ENCODE measurements at places on chromosomes 4 and X.

DNA sequence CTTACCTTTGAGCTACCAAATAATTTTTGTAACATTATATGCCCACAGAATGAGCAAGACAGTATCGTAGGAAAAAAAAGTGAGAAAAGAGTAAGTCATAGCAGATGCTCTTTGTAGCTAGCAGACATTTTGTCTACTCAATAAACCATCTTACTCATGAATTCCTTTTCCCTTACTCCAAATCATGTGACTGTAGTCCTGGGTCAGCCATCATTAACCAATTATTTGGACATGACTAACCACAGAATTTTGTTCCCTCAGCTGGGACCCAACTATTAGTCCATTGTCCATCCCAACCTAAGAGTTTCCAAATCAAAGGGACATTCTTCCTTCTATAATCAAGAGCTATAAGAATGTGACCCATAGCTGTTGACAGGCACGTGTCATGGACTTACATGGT is 11.4 kb downstream of the UBE2D3 start:
- DNase-seq = no peak

GRCh38 chr4:25818371-25818871 is 44.4 kb downstream of the SEL1L3 start:
- DNase-seq = no peak

GRCh38 chrX:44071847-44072551 is 98.8 kb upstream of the NDP start:
- DNase-seq = no peak

DNA sequence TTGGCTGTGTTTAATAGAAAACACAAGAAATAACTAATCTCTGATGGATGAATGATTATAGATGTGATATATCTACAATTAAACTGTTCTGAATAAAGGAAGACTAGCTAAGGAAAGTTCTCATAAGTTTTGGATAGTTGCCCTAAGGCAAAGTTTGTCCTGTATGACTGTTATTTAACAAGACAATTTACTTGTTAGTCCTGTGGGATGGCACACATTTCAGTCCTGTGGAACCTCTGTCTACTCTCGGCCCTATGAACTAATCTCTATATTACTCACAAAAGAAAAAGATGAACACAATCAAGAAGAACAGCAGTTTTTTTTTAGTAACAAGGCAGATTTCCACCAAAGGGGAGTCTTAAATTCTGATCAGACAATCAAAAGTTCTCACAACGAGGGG is 314.6 kb downstream of the CCSER1 start:
- no peak for DNase-seq

DNA sequence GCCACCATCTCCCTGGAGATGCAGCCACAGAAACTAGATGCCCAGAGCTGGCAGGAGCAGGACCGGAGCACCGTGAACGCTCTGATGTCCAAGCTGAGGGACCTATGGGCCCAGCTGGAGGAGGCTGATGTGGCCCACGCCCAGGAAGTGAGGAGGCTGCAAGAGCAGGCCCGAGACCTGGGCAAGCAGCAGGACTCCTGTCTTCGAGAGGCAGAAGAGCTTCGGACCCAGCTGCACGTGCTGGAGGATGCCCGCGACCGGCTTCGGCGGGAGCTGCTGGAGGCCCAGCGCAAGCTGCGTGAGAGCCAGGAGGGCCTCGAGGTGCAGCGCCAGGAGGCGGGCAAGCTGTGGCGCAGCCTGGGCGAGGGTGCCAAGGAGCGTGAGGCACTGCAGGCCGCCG is 14.2 kb downstream of the SMIM10L2A start:
- DNase-seq = no peak

DNA sequence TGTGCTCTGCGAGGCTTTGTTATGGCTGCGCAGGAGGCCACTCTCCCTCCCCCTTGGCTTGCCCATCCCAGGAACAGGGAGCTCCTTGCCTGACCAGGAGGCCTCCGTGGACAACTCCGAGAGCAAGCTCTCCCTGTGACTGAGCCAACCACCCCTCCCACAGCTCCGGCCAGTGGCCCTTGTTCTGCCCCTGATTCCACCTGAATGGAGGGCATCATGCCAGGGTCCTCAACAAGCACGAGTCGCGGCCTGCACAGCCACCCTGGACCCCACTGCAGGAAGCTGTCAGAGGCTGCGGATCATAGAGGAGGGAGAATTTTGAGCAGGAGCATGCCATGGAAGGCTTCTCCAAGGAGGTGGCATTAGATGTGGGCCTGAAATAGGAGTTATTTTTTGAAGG is 44.8 kb upstream of the GRPEL1 start:
- no peak for DNase-seq

DNA sequence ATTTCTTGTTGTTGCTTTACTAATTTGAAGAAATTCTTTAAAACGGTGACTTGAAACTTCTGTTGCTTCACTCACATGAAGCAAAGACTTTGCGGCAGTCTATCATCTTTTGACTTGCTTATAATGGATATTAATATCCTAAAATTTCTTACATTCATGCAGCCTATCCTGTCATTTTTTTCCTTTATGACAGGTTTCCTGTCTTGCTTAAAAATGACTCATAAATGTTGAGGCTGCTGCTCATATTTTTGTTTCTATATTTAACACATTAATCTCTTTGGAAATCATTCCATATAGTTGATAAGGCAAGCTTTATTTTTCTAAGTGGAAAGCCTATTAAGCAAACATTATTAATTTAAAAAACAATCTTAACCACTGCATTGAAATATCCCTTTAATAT is 176.6 kb upstream of the GALNTL6 start:
- no peak for DNase-seq

- no peak for DNase-seq
Observed at GRCh38 chr4:182400081-182400480, 156.9 kb downstream of the TENM3 start.

GRCh38 chr4:58113126-58113525 is 1002.9 kb upstream of the IGFBP7 start:
- no peak for DNase-seq

DNA sequence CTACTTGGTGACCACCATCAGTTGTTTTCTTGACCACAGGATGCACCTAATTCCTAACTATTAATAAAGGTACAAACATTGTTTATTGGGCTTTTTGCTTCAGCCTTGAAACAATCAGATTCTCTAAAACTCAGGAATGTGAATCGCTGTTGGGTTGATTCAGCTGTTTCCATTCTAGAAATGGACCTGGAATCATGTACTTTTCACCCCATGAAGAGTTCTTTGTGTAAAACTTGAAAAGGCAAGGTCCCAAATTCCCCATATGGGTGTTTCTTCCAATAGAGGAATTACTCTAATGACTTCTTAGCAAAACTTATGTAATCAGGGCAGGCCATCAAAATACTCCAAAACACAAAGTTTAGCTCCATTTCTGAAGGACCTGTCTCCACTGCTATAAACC is 7.4 kb downstream of the AFAP1 start:
- no peak for DNase-seq

GRCh38 chr4:14701896-14702295 is 300.4 kb upstream of the CPEB2 start:
- no peak for DNase-seq

DNA sequence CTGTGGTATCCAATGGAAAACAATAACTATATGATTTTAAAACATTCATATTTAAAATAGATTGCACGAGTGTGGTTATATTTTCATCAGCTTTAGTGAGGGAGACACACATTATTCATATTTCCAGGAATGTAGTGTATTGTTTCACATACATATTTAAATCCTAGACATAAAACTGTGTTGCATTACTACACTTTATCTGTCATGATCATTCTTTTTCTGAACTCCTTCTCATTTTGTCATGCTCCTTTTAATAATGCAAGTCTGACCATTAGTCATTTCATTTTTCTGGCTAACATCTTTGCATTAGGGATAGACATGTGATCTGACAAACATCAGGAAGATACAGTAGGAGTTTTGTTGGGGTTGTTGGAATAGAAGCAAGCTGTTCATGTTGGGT is 1382.7 kb downstream of the PCDH7 start:
- DNase-seq = no peak

- no peak for DNase-seq
Observed at GRCh38 chrX:77548751-77549150, 101.6 kb downstream of the FGF16 start.

GRCh38 chr4:95018785-95019184 is 261.0 kb downstream of the BMPR1B start:
- DNase-seq = no peak

GRCh38 chr4:113009461-113009860 is 40.0 kb upstream of the ANK2 start:
- DNase-seq = no peak

GRCh38 chr4:24224446-24224845 is 334.6 kb upstream of the PPARGC1A start:
- DNase-seq = no peak

DNA sequence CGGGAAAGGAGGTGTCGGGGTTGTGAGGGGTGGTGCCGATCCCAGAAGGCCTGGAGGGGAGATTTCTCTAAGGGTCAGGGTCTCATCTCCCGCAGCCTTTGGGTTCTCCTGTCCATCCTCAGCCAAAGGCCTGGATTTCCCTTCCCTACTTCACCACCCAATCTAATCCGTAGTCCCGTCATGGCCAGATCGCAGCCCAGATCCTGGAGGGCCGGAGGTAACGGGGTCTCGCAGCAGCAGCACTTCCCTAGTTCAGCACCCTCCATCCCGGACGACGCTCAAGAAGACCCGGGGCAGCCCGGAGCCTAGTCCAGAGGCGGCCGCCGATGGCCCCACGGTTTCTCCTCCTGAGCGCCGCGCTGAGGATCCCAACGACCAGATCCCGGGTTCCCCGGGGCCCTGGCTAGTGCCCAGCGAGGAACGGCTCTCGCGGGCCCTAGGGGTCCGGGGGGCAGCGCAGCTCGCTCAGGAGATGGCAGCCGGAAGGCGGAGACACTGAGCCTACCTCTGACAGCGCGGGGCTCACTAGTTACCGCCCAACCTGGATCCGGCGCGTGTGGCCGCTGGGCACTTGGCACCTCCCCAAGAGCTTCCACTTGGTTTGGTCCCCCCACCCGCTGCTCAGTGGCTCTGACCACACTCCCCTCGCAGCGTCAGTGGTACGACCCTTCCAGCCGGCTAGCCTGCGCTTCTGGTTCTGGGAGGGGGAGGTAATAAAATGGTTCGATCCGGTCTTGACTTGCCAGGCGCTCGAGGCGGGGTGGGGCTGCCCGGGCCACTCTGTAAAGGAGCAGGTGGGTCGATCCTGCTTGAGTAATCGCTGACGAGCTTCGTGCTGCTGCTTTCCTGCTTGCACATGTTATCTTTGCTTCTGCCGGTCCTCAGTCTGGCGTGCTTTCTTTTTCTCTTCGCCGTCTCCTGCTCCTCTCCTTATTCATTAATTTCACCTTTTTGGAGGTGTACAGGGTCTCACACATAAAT is 3.6 kb downstream of the MAGIX start:
- DNase-seq = peak; percentile 62

- DNase-seq = no peak
Observed at GRCh38 chr4:73735231-73735630, 5.1 kb upstream of the CXCL8 start.

DNA sequence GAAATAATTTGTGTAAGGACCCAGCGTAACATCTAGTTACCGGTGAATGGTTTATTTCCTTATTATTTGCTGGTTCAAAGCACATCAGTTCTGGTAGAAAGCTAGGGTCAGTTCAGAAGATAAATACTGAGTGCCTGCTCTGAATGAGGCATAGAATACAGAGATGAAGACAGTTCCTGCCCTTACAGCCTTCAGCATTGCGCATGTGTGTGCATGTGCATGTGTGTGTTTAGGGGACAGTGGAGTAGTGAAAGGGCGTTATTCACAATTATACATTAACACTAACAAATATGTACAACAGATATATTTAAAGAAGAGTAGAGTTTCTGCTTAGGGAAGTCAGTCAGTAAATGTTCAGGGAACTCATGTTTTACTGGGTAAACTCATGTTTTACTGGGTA is 29.1 kb downstream of the CEP135 start:
- no peak for DNase-seq

GRCh38 chr4:114028071-114028470 is 48.6 kb upstream of the ARSJ start:
- DNase-seq = no peak

DNA sequence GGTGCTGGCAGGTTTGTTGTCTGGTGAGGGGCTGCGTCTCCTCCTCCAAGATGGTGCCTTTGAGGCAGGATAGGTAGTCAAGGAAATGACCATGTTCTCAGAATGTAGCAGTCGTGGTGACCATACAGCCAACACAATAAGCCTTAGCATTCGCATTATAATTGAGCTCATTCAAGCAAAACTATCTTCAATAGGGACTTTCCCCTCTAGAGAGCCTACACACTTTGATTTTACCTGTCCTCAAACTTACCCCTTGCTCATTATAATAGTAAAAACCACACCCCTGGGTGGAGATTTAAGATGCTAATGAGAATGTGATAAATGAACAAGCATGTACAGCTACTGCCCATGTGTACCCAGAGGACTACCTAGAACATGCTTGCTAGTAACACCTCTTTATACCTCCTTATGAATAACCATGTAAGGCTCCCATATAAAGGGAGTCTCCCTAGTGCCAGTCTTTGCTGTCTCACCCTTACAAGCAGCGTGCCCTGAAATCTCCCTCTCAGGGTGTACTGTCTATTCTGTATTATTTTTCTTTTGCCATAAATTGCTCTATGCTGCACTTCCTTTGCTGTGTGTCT is 48.2 kb downstream of the FGFBP1 start:
- DNase-seq = no peak

DNA sequence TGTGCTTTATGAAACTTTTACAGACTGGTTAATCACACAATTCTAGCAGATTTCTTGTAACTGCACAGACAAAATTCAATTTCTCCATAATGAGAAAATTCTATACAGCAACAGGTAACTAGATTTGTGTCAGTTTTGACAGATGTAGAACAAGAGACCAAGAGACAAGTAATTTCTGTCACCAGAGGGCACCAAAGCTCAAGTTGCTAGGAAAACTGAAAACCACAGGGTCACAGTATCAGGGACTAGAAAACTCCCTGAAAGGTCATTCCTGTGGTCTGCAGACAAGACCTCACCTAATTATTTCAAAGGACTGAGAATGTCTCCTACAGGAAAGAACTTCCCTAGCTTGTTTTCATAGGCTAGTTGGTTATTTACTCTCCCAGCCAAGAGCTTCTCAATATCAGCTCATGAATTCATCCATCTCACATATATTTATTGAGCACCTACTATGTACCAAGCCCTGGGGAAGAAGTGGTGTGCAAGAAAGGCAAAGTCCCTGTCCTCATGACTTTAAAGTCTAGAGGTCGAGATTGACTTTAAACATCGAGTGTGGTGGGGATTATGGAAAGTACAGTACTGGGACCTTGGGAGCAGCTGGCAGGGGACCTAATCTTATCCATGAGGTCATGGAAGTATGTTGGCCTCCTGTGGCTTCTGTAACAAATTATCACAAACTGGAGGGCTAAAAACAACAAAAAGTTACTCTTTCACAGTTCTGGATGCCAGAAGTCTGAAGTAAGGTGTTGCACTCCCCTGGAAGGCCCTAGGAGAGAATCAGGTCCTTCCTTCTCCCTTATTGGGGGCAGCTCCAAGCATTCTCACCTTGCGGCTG is 47.8 kb upstream of the SETD7 start:
- DNase-seq = peak; percentile 33

All from CD4-positive, alpha-beta T cell treated with Interleukin-6 at 100 ng/mL for 8 hours (primary cell).